ENCODE measurements at places on chromosomes 12 and 14. TPM values are rescaled to one million over a fixed set of nuclear protein-coding genes. Genes with fewer than 3 reads are reported as not detected.

DNA sequence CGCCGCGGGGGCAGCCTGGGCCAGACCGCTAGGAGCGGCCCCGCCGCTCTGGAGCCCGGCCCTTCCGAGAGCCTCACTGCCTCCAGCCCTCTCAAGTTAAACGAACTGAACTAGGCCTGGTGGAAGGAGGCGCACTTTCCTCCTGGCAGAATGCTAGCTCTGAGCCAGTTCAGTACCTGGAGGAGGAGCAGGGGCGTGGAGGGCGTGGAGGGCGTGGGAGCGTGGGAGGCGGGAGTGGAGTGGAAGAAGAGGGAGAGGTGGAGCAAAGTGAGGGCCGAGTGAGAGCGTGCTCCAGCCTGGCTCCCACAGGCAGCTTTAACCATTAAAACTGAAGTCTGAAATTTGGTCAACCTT is 5.3 kb downstream of the LTB4R start:
- H3K36me3 ChIP-seq: no peaks in the 10 kb centered on the region
- no peak overlapping the region for H3K4me3 ChIP-seq
- peaks cover 15% of the 10 kb centered on the region for H3K4me1 ChIP-seq
- no peak for DNase-seq
- no peaks in the 10 kb centered on the region for H3K27me3 ChIP-seq

GRCh38 chr12:76990716-76991115 is 74.7 kb downstream of the E2F7 start:
- H3K27me3 ChIP-seq: no peaks in the 10 kb centered on the region
- no peaks in the 10 kb centered on the region for H3K36me3 ChIP-seq
- no peaks in the 10 kb centered on the region for H3K4me1 ChIP-seq
- H3K4me3 ChIP-seq: no peak overlapping the region
- H3K27ac ChIP-seq: no peak overlapping the region

- peaks cover 39% of the 10 kb centered on the region for H3K4me1 ChIP-seq
- no peak overlapping the region for H3K27ac ChIP-seq
- no peaks in the 10 kb centered on the region for H3K36me3 ChIP-seq
- no peak overlapping the region for H3K4me3 ChIP-seq
- no peak for DNase-seq
Observed at GRCh38 chr12:106305376-106305775, 2.8 kb downstream of the TCP11L2 start.

The TAC3 gene
- not detected for total RNA-seq

All from tibial nerve (tissue), 4 donors.